CD4-positive, alpha-beta T cell treated with Interleukin-17A for 1 hour (primary cell): ENCODE measurements at places on chromosomes 12 and 14.

- DNase-seq = no peak
Observed at GRCh38 chr14:76936483-76936882, 92.0 kb downstream of the IRF2BPL start.

- DNase-seq = no peak
Observed at GRCh38 chr12:110930348-110931314, 10.3 kb upstream of the MYL2 start.

DNA sequence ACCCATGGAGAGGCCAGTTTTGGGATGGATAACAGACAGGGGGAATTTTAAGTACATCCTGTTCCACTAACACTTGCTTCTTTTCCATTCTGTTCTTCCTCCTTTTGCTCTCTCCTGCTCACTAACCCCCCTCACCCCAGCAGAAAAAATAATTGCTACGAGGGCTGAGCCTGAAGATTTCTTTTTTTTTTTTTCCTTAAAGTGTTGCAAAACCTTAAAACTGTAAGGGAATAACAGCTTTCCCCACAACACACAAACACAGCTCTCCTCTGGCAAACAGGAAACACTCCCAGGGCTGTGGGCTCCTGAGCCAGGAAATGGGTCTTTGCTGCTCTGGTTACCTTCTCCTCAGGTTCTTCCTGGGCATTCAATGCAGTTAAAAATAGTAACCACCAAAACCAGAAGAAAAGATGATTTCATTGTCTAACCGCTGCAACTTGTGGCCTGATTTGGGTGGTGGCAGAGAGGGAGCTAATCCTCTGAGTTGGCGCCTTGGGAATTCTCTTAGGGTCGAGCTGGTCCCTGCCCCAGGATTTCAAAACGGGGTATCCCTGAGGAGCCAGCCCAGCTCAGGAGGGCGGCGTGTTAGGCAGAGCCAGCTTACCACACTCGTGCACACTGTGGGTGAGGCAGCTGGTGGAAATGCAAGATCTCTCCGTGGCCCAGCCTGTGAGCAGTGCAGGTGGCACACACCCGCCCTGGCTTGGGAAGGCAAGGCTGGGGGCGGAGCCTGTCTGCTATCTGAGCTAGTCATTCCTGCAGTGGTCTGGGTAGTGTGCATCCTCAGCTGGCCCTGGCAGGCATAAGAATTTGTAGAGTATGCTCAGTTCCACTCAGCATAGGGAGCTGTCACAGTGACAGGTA is 17.1 kb upstream of the EMP1 start:
- peak; percentile 36 for DNase-seq

GRCh38 chr12:10709808-10710207 is 13.3 kb downstream of the YBX3 start:
- no peak for DNase-seq

DNA sequence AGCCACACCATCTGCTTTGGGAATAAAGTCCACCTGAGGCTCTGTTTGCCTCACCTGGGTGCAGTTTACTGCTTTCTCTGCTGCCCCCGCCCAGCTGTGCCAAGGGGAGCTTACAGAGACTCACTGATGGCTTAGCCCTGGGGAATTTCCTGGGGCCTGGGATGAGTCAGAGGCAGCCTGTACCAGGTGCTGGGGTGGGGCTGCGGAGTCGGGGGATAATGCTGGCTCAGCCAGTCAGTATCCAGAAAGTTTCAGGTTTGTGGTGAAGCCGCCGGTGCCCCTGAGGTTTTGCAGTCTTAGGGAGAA is 22.3 kb downstream of the PLEKHG3 start:
- DNase-seq = peak; percentile 56

GRCh38 chr12:25352083-25352918 is 101.6 kb upstream of the KRAS start:
- DNase-seq = no peak

DNA sequence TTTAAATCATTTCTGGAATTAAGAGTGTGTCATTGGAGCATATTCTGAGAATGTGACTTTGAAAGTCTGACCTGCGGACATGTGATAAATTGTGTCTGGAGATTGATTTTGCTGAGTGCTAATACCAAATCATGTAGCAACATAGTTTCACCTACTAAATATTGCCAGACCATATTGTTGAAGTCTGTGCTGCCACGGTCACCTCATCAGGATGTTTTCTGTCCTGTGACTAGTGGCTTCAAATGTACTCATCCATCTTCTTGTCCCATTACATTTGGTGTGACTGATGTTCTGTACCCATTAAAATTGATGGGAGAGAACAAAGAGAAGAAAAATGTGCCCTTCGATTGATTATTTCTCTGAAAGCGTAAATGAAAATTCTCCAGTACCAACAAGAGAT is 265.3 kb downstream of the PDZRN4 start:
- DNase-seq = no peak

- DNase-seq = no peak
Observed at GRCh38 chr14:34682787-34683321, 31.5 kb downstream of the CFL2 start.

GRCh38 chr12:55901881-55902490 is 25.7 kb downstream of the PYM1 start:
- DNase-seq = no peak

DNA sequence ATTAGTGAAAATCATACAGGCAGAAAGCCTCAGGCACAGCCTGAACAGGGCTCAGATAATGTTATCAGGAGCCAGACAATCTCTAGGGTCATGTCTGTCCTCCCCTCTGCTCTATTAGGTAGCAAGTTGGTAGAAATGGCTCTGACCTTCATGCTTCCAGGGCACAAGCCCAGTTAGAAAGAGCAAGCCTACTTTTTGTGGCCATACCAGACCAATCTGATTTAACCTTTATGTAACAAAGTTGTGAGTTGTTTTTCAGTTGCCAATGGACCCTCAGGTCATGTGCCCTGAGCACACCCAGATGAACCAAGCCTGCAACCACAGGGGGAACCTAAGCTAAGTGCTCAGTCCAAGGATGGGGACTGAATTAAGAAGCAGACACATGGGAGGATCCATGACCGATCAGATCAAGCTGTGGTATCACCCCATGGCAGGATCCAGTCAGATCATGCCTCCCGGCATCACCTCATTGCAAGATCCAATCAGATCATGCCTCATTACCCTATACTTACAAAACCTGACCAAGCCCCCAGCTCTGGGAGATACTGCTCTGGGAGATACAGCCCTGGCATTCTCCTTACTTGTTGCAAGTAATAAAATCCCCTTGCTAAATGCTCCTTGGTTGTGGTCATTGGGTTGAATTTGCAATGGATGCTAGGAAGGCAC is 18.8 kb upstream of the HIGD1C start:
- no peak for DNase-seq

GRCh38 chr12:57460468-57460784 is 841 bp downstream of the GLI1 start:
- DNase-seq = no peak

DNA sequence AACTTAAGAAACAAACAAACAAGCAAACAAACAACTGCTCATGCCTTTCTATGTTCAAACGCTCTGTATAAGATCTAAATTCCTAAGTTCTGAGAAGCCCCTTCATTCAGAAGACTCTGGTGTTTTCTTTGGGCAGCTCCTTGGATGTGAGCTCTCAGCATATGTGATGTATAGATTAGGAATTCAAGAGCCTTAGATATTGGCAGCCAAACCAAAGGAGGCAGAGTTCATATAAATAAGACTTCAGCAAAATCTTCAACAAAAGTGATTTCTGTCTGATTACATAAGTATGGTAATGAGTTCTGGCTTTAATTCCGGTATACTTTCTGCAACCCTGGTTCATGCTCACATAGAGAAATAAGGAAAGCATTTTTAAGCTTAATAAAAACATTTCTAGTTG is 145.6 kb downstream of the DYRK2 start:
- DNase-seq = no peak

- DNase-seq = peak; percentile 7
Observed at GRCh38 chr12:2876431-2877046, 435 bp downstream of the FOXM1 start.

- DNase-seq = no peak
Observed at GRCh38 chr12:3206536-3207072, 129.4 kb downstream of the TSPAN9 start.

DNA sequence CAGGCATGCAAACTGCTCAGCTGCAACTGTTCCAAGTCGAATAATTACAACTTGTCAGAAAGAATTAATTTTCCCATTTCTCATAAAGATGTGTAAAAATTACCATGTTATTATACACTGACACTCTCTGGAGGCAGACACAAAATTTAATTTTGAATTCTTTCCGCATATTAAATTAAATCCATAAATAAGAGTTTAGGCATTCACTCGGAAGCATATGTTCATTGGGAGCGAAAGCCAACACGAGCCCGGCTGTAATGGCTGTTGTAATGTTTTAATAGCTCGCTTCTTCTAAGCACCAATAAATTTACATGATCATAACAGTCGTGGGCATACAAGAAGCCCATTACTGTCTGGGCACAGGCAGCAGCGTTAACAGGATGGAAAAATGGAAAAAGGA is 189.6 kb upstream of the SOX5 start:
- DNase-seq = no peak

GRCh38 chr12:107167756-107168155 is 74.4 kb upstream of the CRY1 start:
- DNase-seq = no peak

GRCh38 chr12:64083285-64084210 is 138.5 kb downstream of the KICS2 start:
- no peak for DNase-seq

DNA sequence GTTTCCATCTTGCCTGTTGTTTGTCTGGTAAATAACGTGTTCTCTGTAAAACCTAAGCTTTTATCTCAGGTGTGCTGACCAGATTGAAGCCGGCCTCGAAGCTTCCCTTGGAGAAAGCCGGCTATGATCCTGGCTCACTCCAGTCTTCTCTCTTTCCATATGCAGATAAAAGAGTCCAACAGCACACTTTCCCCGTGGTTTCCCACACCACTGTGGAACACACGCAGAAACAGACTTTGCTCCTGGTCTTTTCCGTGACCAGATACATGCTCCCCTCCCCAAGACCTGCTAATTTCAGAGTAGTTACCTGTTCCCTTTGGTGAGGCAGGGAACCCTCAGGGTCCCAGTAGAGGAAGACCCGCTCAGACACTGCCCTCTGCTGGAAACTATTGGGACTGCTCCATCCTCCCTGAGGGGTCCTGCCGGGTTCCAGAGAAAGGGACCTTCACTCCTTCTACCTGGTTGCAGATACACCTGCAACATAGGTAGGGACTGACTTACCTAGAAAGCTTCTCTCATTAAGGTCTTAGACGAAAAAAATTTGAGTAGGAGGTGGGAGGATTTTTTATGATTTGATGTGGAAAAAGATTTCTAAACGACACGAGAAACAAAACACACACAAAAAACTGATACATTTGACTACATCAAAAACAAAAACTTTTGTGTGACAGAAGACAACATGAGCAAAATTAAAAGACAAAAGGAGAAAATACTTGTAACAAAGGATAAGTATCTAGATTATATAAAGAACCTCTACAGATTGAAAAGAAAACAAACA is 415.4 kb upstream of the CCDC196 start:
- DNase-seq = peak; percentile 74

DNA sequence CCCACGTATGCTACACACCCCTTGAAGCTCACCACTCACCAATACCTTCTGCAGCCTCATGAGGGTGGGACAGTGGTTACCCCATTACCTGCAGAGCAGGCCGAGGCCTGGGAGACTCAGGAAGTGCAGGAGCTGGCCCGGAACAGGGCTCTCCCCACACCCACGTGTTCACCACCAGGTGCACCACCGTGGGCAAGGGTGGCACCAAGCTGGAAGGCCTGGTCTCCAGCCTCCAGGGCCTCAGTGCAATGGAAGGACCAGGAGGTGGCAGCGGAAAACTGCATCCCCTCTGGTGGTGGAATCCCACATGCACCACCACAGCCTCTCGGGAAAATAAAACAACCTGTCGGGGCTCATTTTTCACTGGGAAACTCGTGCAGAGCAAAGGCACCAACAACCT is 36.4 kb downstream of the ITPK1 start:
- DNase-seq = no peak

DNA sequence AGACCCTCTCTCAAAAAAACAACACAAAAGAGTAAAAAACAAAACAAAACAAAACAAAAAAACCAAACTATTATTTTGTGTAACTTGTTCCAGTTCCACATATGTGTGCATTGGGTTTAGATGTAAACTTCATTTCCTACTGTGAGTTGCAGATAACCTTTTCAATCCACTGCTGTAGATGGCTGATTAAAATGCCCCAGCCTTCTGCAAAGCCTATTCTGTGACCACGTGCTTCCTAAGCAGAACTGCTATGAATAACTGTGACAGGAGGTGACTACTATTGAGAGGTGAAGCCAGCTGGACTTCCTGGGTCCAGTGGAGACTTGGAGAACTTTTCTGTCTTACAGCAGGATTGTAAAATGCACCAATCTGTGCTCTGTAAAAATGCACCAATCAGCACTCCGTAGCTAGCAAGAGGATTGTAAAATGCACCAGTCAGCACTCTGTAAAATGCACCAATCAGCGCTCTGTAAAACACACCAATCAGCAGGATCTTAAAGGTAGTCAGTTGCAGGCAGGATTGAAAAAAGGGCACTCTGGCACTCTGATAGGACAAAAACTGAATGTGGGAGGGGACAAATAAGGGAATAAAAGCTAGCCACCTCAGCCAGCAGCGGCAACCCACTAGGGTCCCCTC is 10.3 kb upstream of the ELK3 start:
- DNase-seq = no peak

DNA sequence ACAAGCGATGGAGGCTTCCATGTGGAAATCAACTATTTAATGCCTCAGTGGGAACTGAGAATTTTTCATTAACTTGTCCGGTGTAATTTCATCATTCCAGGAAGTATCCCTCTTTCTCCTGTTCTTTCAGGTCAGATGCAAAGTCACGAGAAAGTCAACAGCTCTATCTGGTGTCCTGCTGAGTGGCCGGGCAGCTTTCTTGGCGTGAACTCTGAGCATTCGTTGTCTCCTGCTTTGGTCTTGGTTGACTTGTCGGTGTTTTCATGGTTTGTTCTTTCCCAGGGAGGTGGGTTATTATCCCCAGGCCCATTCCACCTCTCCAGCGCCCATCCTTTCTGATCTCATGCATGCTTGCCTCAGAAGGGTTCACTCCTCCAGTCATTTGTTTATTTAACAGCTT is 149.1 kb downstream of the GLT1D1 start:
- no peak for DNase-seq

GRCh38 chr12:74663958-74664357 is 126.3 kb downstream of the ATXN7L3B start:
- DNase-seq = no peak

DNA sequence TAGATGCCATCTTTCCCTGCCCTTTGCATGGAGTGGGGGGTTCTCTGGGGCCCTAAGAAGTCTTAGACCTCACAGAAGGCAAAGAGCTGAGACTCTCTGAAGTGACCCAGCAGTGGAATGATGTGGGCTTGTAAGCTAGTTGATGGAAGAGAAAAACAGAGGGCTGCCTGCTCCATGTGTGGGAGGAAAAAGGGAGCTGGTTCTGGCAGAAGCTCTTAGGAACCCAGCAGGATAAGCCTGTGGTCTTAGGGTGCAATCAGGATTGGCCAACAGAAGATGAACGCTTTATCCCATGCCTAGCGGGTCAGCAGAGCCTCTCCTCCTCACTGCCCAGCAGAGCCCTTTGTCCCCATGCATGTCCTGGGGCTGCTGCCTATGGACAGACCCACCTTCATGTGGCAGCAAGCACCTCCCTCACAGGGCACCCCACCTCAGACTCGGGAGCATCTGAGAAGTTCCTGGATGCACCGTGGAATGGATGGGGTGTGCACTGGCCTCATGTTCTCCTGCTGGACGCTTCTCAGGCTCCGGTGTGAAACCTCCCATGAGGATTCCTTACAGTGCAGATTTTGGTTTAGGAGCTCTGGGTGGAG is 152.7 kb downstream of the ADGRD1 start:
- no peak for DNase-seq
